ENCODE measurements at places on chromosomes 12 and 14. TPM values are rescaled to one million over a fixed set of nuclear protein-coding genes. Genes with fewer than 3 reads are reported as not detected.

The DAO gene
- polyA plus RNA-seq = not detected

The SENP1 gene
- polyA plus RNA-seq = 8.4 TPM

The SLC25A21 gene
- polyA plus RNA-seq = not detected

The NPFF gene
- not detected for polyA plus RNA-seq

The PLCZ1 gene
- 0.15 TPM for polyA plus RNA-seq

The RNU4-1 gene
- polyA plus RNA-seq = not detected

The DLGAP5 gene
- 6.2 TPM for polyA plus RNA-seq

The ETFBKMT gene
- polyA plus RNA-seq = 1.6 TPM

The NR4A1 gene
- polyA plus RNA-seq = 75.2 TPM

The BICDL1 gene
- 0.35 TPM for polyA plus RNA-seq

The PPM1H gene
- 0.13 TPM for polyA plus RNA-seq

The FOXN4 gene
- polyA plus RNA-seq = 0.10 TPM

The IQSEC3 gene
- polyA plus RNA-seq = 0.08 TPM

The ESRRB gene
- 0.05 TPM for polyA plus RNA-seq

The OR4E2 gene
- not detected for polyA plus RNA-seq

The PRICKLE1 gene
- polyA plus RNA-seq = 1.2 TPM

The FGF6 gene
- polyA plus RNA-seq = not detected
